ENCODE measurements at places on chromosomes 12 and 14.

DNA sequence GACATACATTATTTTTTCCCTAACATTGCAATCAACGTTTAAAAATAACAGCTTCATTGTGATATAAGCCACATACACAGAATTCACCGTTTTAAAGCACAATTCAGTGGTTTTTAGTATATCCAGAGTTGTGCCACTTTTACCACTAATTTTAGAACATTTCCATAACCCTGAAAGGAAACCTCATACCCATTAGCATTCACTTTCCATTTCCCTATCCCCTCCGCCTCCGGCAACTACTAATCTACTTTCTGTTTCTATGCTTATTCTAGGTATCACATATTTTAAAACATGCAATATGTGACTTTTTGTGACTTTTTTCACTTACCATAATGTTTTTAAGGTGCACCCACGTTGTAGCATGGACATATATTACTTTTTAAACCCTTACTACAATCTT lies 55.6 kb upstream of the ISM2 start:
- no peak for DNase-seq

DNA sequence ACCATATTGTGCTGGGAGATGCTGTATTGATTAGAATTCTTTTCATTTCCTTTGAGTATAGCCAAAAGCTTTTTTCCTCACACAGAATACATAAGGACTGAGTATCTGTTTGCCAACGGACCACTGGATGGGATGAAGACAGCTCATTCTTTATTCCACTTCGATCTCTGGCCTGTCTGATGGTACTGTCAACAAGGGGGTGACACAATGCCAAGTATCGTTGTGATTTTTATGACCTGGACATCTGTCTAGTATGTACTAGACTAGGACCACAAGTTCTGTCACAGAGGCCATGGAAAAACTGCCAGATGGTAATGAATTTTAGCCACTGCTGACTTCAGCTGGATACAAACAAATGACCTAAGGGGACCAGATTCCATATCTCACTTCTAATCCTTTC lies 502.7 kb downstream of the SOX5 start:
- no peak for DNase-seq

DNA sequence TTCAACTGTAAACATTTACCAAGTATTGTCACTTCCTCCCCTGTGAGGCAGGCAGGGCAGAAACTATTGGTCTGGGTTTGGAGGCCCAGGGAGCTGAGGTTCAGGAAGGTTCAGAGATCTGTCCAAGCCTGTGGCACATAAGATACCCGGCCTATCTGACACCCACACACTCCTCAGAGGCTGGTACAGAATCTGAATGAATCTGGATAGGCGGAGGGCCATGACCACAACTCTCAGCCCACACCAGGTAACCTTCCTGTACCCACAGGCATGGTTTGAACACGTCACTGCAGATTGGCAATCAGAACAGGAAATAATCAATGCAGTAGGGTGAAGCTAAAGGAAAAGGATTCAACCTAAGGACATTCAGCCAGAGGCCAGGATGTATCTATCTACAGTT lies 92.8 kb upstream of the TMCC3 start:
- no peak for DNase-seq

DNA sequence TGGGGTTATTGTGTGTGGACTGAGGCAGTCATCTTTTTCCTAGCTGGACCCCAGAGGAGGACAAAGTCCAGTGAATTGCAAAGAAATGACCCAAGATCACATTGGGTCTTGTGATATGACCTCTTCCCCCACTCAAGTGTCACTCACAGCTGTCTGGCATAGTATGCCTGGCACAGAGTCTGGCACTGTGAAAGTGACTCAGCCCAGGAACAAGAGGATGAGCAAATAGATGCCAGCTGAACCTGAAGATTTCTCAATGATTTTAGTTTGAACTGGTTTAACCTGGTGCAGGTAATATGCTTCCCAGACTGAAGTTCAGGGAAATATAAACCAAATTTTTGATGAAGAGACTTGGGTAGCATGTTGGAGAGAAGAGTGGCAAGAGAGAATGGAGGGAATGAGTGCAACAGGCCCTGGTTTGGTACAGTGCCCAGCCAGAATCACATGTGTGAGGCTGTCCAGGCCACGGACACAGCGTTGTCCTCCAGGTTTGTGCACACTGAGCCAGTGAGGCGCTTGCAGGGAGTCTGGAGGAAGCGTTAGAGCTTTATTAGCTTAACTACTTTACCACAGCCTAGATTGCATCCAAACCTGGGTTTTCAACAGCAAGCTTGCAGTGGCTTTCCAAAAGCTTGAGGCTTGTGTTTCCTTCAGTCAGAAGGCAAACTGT lies 332.9 kb downstream of the NUAK1 start:
- no peak for DNase-seq

DNA sequence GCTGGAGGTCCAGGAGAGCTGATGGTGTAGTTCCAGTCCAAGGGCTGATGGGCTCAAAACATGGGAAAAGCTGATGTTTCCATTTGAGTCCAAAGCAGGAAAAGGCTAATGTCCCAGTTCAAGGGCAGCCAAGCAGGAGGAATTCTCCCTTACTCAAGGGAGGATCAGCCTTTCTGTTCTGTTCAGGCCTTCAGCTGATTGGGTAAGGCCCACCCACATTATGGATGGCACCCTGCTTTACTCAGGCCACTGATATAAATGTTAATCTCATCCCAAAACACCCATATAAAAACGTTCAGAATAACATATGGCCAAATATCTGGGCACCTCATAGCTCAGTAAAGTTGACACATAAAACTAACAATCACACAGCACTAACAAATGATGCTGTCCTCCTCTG lies 64.1 kb downstream of the SAMD4A start:
- no peak for DNase-seq

- DNase-seq, result no peak
These were observed 164.6 kb upstream of the SLC16A7 start for GRCh38 chr12:59431266-59431665.

GRCh38 chr12:124172636-124173035 lies 122.3 kb upstream of the RFLNA start:
- DNase-seq, result no peak

GRCh38 chr14:52977798-52978197 lies 26.9 kb upstream of the FERMT2 start:
- no peak for DNase-seq

DNA sequence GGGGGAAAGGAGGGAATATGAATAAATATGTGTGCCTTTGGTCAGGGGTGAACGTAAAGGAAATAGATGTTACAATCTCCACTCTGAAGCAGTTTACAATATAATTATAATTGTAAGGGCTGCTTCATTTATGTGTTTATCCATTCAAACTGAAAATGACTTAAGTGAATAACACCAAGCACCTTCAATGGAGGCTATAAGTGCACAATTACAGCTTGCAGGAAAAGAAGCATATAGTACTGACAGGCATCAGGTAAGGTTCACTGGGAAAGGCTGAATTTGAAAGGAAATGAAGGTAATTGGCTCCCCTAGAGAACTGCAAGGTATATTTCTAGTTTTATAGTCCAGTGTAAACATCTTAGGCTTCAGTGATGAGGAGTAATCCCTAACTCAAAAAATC lies 192.7 kb downstream of the STXBP6 start:
- no peak for DNase-seq

- DNase-seq, result no peak
These were observed 282.4 kb upstream of the TMEM132C start for GRCh38 chr12:127984386-127985055.

DNA sequence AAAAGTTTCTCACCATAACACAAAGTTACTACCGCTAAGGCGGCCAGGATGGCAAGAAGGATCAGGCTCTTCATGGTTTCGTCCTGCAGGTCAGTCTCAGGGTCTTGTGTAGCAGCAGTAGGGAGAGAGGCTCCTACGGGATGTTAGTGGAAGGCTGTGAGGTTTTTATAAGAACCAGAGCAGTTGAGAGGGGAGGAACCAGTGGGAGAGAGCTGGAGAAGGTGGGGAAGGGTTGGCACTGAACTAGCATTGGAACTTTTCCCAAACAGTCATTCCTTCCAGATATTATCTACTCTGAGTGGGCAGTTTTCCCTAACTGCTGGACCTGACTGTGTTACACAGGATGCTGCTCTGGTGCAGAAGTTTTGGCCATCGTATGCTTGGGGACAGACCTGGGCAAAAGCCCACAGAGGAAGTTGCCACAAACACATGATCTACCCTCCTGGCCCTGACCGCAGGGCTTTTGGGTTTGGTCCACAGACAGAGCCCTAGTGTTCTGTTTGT lies at the start of gene MGP:
Gene MGP (minus strand): TSS at position 137 of the 504 bp plus-strand sequence. CDS start 63 bp downstream, at position 74.
- no peak for DNase-seq

DNA sequence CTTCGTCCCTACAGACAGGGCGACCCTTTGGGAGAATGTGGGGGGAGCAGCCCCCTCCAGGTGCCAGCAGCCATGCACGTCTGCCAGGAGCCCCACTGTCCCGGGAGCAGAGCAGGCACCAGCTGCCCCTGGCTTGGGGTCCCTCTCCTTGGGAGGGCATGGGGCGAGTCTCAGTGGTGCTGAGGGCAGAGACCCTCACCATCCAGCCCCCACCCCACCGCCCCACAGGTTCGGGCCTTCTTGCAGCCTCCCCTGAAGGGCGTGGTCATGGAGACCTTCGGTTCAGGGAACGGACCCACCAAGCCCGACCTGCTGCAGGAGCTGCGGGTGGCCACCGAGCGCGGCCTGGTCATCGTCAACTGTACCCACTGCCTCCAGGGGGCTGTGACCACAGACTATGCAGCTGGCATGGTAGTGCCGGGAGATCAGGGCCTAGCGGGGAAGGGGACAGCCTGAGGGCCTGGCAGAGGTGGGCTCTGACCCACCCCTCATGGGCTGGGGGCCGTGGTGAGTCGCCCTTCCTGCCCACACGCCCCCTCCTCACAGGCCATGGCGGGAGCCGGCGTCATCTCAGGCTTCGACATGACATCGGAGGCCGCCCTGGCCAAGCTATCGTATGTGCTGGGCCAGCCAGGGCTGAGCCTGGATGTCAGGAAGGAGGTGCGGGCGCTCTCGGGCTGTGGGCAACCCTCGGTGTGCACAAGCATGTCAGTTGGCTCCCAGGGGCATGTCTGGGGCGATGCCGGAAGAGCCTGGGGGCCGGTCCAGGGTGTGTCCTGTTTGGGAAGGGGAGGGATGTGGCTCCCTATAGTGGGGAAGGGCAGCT lies 18.8 kb downstream of the ASPG start:
- no peak for DNase-seq

- DNase-seq, result no peak
These were observed 7.4 kb upstream of the OR10P1 start for GRCh38 chr12:55629058-55629841.

GRCh38 chr14:99519931-99520421 lies 38.8 kb downstream of the CCNK start:
- DNase-seq, result no peak

GRCh38 chr12:53423597-53423996 lies at the start of gene AMHR2:
Gene AMHR2 (plus strand): TSS chr12:53423855. CDS start chr12:53423935, 80 bp downstream.
- DNase-seq, result no peak

- DNase-seq, result no peak
These were observed 28.2 kb downstream of the FERMT2 start for GRCh38 chr14:52922656-52923055.

DNA sequence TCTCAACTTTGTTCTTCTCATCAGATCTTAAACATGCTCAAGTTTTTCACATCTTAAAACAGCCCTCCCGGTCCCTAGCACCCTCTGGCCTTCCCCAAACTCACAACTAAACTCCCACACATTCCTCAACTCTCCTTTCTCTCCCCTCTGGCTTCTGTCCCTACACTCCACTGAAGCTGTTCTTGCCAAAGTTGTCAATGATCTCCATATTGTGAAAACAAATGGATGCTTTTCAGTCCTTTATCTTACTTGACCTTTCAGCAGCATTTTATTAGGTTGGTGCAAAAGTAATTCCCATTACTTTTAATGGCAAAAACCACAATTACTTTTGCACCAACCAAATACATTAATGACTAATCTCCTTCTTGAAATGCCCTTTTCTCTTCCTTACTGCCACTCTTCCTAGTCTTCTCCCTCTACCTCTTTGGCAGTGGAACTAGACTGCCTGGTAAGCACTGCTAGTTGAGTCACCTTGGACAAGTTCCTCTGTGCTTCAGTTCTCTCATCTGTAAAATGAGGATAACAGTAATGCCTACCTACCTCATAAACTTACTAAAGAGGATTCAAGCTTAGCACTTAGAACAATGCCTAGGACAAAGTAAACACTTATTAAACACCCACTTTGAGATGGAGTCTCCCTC lies 16.0 kb downstream of the CERS5 start:
- no peak for DNase-seq

DNA sequence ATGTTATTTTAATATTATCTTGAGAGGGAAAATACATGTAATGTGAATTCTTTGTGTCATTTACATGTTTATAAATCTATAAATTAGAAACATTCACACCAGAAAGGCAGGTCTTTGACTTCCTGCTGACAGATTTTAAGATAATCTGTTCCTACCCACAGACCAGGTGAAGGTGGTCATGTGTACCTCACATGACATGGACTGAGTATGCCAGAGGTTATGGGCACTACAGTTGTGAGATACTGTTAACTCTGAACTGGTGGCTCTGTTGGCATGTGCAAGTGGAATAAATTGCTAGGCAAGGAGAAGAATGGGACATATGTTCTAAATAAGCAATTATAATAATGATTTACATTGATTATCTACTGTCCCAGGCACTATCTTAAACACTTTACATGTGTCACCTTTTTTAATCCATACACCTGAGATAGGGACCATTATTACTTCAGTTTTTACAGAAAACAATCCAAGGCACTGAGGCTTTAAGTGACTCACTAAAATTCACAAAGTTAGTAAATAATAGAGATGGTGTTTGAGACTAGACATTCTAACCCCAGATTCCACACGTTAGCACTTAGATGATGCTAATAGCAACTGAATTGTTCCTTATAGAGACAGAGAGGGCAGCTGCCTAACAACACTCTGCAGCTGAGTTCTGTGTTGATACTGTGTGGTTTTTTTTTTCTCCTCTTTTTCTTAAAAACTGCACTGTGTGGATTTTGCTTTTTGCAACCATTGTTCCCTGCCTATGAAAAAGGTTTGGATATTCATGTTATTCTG lies 23.8 kb downstream of the SLC16A7 start:
- no peak for DNase-seq

- DNase-seq, result no peak
These were observed 5.9 kb downstream of the C12orf71 start for GRCh38 chr12:27076468-27076867.

DNA sequence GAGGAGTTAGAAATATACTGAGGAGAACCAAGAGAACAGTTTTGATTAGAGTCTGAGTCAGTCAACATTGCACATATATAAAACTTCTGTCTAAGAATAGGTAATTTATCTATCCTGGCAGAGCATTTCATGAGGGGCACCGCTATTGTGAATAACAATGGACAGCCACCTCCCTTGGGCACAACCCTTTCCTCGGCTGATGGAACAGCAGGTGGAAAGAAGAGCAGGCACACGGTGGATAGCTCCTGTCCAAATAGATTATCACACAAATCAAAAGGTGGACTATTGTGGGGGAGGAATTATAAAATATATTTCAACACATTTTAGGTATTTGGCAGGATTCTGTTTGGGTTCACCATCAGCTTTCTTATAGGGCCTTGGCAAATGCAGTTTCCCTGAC lies 84.0 kb upstream of the PTPRB start:
- DNase-seq, result no peak
